ENCODE measurements at places on chromosomes 16 and 17. TPM values are rescaled to one million over a fixed set of nuclear protein-coding genes. Genes with fewer than 3 reads are reported as not detected.

C16orf96 gene
- 0.03 TPM for total RNA-seq

TBC1D3B gene
- 3.0 TPM for total RNA-seq

TPSG1 gene
- not detected for total RNA-seq

MT1B gene
- 0.52 TPM for total RNA-seq

CCL5 gene
- 1.0 TPM for total RNA-seq

SPIRE2 gene
- 7.9 TPM for total RNA-seq

ASB16 gene
- not detected for total RNA-seq

CX3CL1 gene
- total RNA-seq: 0.08 TPM

UBE2O gene
- 33.1 TPM for total RNA-seq

MRTFB gene
- 13.5 TPM for total RNA-seq

PIGL gene
- total RNA-seq: 18.8 TPM

CLEC3A gene
- not detected for total RNA-seq

CMTM2 gene
- not detected for total RNA-seq

ATAD5 gene
- total RNA-seq: 4.6 TPM

BLMH gene
- total RNA-seq: 45.9 TPM

KRT14 gene
- not detected for total RNA-seq

TMIGD1 gene
- total RNA-seq: not detected

ABCC12 gene
- total RNA-seq: 0.03 TPM

VMO1 gene
- 1.4 TPM for total RNA-seq

GPT2 gene
- 12.7 TPM for total RNA-seq

HIGD1B gene
- not detected for total RNA-seq

ULK2 gene
- total RNA-seq: 9.9 TPM

GLYR1 gene
- 42.8 TPM for total RNA-seq

CPHXL2 gene
- not detected for total RNA-seq

NLE1 gene
- total RNA-seq: 34.6 TPM

KRTAP9-2 gene
- not detected for total RNA-seq
